Left lung (tissue), 14 donors: ENCODE measurements at places on chromosomes 1 and 21. TPM values are rescaled to one million over a fixed set of nuclear protein-coding genes. Genes with fewer than 3 reads are reported as not detected.

GRCh38 chr1:93616221-93616995, 65.2 kb downstream of the BCAR3 start:
- DNase-seq: no peak

DNA sequence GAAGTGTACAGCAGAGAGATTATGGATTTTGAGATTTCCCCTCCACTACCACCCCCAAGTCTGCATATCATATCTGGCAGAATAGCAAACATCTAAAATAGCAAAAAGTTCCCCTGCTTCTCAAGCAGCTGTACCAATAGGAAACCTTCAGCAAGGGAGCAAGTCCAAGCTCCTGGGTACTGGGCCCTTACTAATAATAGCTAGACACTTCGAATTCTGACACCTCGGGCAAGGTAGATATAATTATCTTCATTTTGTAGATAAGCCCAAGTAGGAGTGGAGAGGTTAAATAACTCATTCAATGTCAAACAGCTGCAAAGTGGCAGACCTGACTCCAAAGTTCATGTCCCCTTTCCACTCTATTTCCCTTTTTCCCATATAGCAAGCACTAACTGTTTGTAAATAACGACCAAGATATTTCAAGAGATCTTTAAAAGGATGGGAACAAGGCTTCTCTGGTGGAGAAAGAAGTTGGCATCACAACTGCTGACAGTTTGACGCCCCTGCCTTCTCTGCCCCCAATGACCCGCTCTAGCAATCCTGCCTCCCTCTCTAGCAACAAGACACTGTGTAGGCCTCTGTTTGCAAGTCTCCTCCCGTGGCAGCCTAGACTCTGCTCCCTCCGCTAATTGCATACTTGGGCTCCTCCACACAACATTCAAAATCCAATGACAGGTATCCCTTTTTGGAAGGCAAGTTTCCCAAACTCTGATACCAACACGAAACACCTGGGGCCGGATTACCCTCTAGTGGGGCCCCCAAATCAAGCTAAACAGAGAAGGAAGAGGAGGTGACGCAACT, 18.7 kb upstream of the ADAR start:
- peak; percentile 23 for DNase-seq

- no peak for DNase-seq
These were observed 23.1 kb downstream of the SNAP47 start for GRCh38 chr1:227758366-227758765.

DNA sequence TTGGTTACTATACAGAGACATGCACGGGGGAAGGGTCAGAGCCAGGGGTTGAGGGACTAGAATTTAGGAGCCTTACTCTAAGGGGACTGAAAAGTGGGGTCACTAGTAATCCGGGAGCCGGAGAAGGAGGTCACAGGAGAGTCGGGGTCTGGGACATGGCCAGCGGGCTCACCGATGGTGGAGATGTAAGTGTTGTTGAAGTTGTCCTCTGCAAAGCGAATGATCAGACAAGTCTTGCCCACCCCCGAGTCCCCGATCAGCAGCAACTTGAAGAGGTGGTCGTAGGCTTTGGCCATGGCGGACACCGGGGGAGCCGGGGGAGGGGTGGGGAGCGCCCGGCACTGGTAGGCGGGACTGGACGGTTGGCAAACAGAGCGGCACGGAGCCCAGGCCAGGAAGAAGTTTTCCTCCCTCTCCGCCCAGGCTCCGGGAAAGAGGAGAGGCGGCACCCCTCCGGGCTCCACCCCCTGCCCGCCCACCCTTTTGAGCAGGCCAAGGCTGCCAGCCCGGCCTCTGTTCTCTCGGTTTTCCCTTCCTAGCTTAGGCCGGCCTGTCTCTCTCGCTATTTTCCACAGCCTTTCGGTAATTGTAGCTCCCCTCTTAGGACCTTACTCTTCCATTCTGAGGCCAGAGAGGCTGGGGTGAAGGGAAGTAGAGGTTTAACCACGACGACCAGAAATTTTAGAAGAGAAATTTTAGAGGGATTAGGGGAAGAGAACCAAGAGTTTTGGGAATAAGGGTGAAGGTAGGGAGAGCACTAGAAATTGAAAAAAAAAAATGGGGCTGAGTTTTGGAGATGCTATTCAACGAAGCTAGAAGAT, at the start of gene RAB13:
Gene RAB13, minus strand, starts transcription at position 399 of the 821 bp plus-strand sequence. Its CDS starts 103 bp downstream, at position 296.
- peak; percentile 89 for DNase-seq

DNA sequence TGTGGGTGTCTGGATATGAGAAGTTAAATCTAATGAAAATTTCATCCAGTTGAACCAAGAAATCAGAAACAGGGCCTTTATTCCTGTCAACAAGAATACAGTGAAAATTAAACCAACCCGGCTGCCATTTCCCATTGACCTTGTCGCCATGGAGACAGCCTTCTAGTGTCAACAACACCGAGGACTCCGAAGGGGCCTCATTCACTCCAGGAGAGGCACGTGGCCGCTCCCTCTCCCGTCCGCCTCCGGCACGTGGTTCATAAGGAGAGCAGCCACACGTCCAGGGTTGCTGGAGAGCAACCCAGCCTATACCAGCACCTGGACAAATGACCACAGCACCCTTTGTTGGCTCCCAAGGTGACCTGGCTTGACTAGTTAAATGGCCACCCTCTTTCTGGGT, 120.3 kb upstream of the VAMP3 start:
- DNase-seq: peak; percentile 59

DNA sequence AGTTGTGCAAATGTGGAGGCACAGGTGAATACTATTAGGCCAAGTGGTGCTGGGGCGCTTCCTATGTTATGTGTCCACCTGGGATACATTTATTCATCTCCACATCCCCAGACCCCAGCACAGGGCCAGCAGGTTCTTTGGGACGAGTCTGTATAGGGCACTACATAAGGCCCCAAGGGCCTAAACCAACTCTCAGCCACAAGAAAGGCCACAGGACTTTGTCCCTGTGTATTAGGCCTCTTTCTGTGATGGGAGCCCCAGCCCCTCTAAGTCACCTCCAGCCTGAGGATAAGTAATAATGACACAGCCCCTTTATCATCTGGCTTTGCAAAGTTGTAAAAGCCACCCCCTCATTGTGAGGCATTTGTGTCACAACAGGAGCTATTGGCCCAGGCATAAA, 79.2 kb upstream of the CD1D start:
- no peak for DNase-seq

GRCh38 chr1:186502087-186502486, 41.2 kb upstream of the PDC start:
- DNase-seq: no peak

GRCh38 chr1:8518490-8518801, 200.5 kb downstream of the SLC45A1 start:
- no peak for DNase-seq

DNA sequence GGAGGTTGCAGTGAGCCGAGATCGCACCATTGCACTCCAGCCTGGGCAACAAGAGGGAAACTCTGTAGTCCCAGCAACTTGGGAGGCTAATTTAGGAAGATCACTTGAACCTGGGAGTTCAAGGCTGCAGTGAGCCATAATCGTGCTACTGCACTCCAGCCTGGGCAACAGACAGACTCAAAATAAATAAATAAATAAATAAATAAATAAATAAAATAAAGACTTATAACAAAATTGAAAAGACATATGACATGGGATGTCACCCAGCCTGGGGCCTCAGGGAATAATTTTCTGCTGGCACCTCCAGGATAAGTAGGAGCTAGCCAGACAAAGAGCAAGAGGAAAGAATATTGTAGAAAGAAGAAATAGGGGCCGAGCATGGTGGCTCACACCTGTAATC, 77.9 kb upstream of the PUM1 start:
- DNase-seq: no peak

DNA sequence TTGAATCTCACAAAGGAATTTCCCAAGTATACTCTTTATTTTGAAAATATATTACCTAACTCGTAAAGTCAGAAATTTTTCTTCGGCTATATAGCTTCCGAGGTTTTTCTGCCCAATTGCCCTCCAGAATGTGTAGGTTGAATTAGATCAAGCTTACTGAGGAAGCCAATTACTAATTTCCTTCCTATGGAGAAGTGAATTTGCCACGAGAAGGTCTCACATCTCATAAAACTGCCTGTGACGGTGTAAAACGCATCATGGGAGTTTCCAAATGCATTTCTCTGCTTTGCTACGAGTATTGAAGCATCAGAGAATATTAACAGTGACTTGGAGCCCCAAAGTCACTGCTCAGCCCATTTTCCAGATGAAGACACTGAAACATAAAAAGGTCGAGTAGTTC, 262.3 kb downstream of the PTBP2 start:
- no peak for DNase-seq

- DNase-seq: no peak
These were observed 1.7 kb upstream of the SORT1 start for GRCh38 chr1:109399326-109399957.

- peak; percentile 83 for DNase-seq
These were observed 81.5 kb downstream of the ABCA4 start for GRCh38 chr1:94039514-94039870.

DNA sequence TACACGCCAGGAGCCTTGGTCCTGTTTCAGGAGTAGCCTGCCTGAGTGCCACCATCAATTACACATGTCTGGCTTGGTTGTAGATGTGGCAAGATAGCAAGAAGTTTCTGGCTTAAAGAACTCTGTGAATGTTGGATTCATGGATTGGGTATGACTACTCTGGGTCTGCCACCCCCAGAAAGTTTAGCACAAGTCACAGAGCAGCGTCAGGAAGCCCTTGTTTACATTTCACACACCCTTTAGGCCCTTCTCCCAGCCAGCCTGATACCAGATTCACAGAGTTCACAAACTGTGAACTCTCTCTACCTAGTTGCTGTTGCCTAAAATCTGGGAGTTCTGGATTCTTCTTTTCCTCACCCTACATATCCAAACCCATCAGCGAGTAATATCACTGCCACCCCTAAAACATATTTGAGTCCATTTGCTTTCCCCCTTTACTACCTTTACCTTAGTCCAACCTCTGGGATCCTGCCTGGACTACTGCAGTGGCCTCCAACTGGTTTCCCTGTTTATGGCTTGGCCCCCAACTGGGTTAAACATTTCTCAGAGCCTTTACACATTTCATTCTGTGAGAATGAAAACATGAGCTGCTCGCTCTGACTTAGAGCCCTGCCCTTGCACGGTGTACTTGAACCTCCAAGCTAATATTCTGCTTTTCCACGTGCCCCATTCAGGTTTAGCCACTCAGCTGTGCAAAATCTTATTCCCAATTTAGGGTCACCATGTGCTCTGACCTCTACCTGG, 4.1 kb upstream of the CCDC24 start:
- no peak for DNase-seq

GRCh38 chr1:116983678-116984077, 17.9 kb upstream of the CD101 start:
- no peak for DNase-seq

GRCh38 chr1:190177555-190177954, 300.1 kb downstream of the BRINP3 start:
- DNase-seq: no peak

DNA sequence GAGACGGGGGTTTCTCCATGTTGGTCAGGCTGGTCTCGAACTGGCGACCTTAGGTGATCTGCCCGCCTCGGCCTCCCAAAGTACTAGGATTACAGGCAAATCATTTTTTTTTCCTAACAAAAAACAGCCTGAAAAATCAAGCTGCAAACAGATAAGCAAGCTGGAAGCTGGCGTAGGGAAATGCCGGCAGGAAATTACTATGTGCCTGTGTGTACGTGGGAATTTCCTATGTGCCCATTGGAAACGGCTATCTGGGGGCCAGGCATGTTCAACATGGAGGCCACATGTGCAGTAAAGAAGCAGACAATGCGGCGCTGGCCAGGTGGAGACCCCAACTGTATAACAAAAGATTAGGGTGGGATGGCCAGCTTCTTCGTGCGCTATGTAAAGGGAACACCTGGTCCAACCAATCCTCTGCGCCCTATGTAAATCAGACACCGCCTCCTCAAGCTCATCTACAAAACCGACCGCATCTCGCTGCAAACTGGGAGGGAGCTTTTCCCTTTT, 9.1 kb upstream of the AADACL4 start:
- no peak for DNase-seq

- no peak for DNase-seq
These were observed 65.0 kb upstream of the KCND3 start for GRCh38 chr1:112054510-112054909.

GRCh38 chr1:98420376-98421084, 241.0 kb upstream of the SNX7 start:
- DNase-seq: no peak

DNA sequence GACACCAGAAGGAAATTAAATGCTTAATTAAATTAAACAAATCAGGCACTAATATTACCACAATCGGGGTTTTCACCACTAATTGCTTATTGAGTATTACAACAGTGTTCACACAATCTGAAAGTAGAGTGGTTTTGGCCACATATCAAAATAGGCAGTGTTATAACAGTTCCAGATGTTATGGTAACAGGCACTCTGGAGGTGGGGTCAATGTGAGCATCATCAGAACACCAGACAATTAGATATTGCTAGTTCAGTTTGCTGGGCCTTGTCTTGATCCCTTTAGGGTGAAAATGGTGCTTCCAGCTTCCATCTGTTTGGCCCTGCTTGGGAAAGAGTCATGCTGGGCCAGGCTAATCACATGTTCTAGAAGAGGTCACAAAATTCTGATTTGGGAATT, 14.5 kb upstream of the DDAH1 start:
- no peak for DNase-seq

DNA sequence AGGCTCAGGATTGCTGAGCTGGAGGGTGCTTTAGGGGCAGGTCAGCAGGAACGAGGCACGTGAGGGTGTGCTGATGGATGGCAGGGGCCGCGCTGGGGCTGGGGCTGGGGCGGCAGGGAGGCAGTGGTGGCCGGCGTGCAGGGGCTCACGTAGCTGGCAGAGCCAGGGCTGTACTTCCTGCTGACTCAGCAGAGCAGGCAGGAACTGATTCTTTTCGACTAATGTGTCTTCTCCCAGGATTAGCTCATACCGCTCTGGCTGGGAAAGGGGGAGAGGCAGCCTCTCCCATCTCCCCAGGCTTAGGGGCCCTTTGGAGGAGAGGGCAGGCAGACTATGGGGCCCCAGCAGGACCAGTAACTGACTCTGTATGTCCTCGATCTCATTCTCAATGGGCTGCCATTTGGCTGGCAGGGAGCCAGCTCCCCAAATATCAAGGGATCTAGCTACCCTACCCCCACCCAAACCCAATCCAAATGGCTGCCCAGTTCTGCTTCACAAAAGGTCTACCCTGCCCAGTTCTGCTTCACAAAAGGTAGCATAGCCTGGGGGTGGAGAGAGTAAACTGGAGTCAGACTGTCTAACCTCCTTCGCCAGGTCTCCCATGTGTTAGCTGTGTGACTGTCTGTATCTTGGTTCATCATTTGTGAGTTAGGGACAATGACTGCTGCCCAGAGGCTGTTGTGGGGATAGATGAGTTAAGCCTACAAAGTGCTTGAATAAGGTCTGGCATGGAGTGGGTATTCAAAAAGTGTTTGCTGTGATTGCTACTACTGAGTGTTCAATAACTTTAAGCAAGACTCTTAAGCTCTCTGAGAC, 100.1 kb upstream of the SLC2A1 start:
- peak; percentile 86 for DNase-seq

GRCh38 chr1:97451046-97451826, 469.6 kb downstream of the DPYD start:
- no peak for DNase-seq

CYP4B1 gene
- polyA plus RNA-seq: 1.7 TPM

TRAPPC3 gene
- polyA plus RNA-seq: 57.1 TPM

GBP7 gene
- polyA plus RNA-seq: 0.30 TPM

LEMD1 gene
- polyA plus RNA-seq: 3.5 TPM

HRNR gene
- 0.13 TPM for polyA plus RNA-seq

PLCH2 gene
- polyA plus RNA-seq: 3.1 TPM
